ENCODE measurements at places on chromosomes 2 and 18.

- DNase-seq: no peak
Measured at GRCh38 chr2:123015186-123015585, 1009.9 kb upstream of the CNTNAP5 start.

DNA sequence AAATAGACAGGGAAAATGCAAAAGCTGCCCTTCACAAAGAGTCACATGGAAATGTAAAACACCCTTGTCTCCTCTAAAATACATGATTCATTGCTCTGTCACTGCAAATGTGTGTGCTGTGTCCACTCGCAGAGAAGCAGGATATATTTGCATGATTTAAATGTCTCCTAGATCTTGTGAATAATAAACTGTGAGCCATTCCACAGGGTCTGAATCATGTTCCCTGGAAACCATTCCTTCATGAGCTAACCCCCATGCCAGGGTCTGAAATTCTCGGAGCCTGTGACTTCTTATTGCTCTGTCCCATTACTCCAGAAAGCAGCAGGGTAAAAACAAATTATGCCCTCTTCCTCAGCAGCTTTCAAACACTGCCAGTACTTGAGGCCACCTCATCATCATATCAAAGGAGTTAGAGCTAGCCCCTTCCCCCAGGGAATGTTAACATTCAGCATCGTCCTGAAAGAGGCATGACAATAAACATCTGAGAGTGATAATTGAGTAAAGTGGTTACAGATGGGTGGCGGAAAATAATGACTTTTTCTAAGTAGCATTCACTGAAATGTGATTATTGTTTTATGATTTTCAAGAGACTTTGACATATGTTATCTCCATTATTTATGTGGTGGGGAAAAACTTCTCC, 11.7 kb upstream of the CNGA3 start:
- no peak for DNase-seq

DNA sequence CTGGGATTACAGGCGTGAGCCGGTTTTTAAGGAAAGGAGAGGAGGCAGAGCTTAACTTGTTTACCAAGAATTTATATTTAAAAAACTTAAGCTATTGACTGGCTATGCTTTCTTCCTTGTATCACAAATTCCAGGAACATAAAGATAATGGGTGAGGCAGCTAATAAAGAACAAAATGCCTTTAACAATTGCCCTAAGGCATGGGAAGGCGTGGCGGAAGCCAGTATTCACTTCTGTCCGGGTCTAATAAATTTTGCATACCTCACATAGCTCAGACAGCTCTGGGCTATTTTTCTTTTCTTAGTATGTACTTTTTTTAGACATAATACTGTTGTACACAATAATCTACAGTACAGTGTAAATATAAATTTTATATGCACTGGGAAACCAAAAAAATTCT, 1.0 kb upstream of the LDAH start:
- no peak for DNase-seq

DNA sequence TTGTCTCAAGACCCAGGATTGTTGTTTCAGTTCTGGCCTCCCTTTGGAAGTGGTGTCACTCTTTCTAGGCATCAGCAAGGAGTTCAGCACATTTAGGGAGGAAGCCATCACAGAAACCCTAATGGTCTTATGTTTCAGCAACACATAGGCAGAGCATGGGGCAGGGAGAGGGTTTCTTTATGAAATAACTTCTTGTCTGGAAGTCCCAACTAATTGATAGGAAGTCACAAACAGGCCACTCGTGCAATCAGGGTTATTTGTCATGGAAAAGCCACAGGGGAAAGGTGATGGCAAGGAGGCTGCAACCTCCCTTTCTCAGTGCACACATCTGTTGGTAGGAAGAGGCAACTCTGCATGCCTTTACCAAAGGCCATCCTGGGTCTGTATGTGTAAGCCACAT, 103.0 kb downstream of the BCL11A start:
- no peak for DNase-seq
